Smooth muscle cell of the umbilical artery (primary cell): ENCODE measurements at places on chromosomes 11 and 22. TPM values are rescaled to one million over a fixed set of nuclear protein-coding genes. Genes with fewer than 3 reads are reported as not detected.

Gene NPAS4
- total RNA-seq, result not detected in 2 replicates

Gene LRRC32
- 59.0 and 86.1 TPM in 2 replicates for total RNA-seq

Gene HBB
- total RNA-seq, result not detected in 2 replicates

Gene FZD4
- 6.0 and 9.5 TPM in 2 replicates for total RNA-seq

Gene H19
- 4.6 and 70.7 TPM in 2 replicates for total RNA-seq

Gene BEST1
- 2.8 and 9.5 TPM in 2 replicates for total RNA-seq

Gene CRYAB
- 3.0 and 6.0 TPM in 2 replicates for total RNA-seq

Gene OR56A4
- total RNA-seq, result not detected in 2 replicates

Gene ANO5
- total RNA-seq, result not detected in 2 replicates

Gene PRG2
- total RNA-seq, result 0.09 and 0.89 TPM in 2 replicates

Gene ELF5
- not detected in 2 replicates for total RNA-seq

Gene IL17REL
- 0.09 TPM in 1 of 2 replicates, not detected in the other for total RNA-seq

Gene EFCAB6
- total RNA-seq, result 1.5 and 3.3 TPM in 2 replicates

Gene SMIM38
- total RNA-seq, result 0.30 and 1.0 TPM in 2 replicates

Gene KCNK4
- not detected in 2 replicates for total RNA-seq

Gene ANKRD13D
- total RNA-seq, result 39.8 and 50.2 TPM in 2 replicates

Gene LYVE1
- 0.37 TPM in 1 of 2 replicates, not detected in the other for total RNA-seq

Gene KREMEN1
- total RNA-seq, result 3.4 and 4.2 TPM in 2 replicates

Gene RASD2
- 0.46 and 0.89 TPM in 2 replicates for total RNA-seq

Gene FAM181B
- total RNA-seq, result not detected in 2 replicates
